Progenitor cell of endocrine pancreas (in vitro differentiated cells): ENCODE measurements at places on chromosomes 13 and 19.

- DNase-seq: no peak
Observed at GRCh38 chr19:44587963-44588770, 25.2 kb upstream of the IGSF23 start.

DNA sequence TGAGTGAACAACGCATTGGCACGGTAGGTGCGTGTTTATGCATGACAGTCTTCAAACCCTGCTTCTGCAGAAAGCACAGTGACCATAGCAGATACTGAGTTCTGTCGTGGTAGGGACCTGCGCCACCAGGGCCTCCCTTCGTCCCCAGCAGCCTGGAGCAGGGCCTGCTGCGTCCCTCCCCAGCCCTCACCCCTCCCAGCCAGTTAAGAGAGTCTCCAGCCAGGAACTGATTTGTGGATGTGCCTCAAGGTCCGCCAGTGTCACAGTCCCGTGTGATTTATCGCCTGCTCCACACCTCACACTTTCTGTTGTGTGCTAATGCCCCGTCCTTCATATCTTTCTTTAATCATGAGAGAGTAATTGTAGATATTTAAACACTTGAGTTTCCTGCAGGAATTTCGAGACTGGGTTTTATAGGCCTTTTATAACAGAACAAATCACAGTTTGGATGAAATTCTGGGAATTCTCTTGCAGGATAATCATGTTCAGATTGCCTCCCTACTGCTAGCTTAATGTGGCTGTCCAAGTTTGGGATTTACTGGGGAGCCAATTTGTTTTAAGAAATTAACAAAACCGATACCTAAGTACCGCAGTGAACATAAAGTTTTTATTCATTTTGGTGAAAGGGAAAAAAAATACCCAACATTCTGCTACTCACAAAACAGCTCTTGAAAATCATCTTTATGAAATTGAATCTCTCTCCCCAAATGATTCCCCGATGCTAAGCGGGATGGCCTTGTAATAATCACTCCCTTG is 438.6 kb downstream of the TSHZ3 start:
- no peak for DNase-seq

DNA sequence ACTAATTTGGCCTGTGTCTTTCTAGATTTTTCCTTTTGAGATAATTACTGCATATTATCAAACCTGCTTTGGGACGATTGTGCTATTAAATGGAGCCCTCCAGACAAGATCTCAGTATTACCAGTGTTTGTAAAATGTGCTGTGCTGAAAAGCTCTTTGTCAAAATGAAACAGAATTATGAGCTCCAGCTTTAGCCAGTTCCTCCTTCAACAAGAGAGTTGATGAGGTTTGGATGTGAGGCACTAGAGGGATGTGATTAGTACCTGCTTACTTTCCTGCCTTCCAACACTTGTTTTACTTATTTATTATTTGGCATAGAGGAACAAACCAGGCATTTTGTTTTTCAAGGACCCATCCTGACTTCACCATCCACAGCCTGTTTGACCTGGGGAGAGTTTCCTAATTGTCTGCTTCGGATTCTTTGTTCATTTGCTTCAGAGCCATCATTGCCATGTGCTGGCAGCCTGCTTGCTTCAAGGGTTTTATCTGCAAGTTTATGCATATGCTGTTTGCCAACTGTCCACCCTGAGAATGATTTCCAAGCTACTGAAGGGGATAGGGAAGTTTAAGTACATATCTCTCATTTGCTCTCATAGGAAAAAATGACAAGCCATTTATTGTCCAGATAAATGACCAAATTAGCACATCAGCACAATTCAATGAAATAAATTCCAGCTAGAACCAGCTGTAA is 32.9 kb upstream of the CPB2 start:
- DNase-seq: no peak

GRCh38 chr19:22332924-22333323 is 46.7 kb downstream of the ZNF729 start:
- no peak for DNase-seq

DNA sequence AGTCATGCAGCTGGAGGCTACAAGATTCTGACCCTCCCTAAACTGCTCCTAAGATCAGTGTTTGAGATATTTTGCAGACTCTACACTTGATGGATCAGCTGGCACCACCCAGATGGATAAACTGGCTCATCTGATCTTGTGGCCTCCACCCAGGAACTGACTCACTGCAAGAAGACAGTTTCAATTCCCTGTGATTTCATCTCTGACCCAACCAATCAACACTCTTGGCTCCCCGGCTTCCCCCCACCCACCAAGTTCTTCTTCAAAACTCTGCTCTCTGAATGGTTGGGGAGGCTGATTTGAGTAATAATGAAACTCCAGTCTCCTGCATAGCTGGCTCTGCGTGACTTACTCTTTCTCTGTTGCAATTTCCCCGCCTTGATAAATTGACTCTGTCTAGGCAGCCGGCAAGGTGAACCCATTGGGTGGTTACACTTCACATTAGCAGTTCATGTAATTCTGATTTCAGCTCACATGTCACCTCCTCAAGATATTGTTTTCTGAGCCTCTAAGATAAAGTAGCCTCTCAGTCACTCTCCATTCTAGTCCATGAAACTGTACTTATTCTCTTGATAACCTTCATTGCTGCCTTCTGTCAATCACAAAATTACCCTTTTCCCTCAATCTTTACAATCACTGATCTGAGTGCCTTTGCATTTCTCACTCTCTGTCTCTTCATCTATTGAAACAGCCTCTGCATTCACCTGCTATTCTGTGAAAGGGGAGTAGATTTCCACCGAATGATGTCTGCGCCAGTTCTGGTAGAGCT is 9.9 kb upstream of the FPR3 start:
- DNase-seq: no peak

GRCh38 chr13:26498656-26499601 is 58.6 kb upstream of the WASF3 start:
- DNase-seq: no peak

GRCh38 chr13:73696713-73697112 is 437.5 kb downstream of the KLF12 start:
- DNase-seq: no peak

DNA sequence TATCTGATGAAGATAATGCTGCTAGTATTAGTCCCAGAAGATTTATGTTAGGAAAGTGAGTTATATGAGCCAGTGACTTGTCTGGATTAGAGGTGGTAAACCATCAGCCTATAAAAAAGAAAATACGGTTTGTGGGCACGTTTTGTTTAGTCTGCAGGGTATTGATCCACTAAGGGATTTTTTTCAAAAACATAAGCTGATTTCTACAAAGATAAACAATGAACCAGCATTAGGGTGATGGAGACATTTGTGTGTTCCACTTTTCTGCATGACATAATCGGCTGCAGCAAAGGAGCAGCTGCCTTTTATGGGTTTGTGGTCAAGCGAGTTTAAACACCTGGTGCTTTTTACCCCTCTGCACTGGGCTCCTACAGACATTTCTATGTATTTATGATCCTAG is 836.4 kb upstream of the GPC6 start:
- DNase-seq: no peak

- no peak for DNase-seq
Observed at GRCh38 chr19:45954156-45954555, 19.5 kb downstream of the NOVA2 start.

DNA sequence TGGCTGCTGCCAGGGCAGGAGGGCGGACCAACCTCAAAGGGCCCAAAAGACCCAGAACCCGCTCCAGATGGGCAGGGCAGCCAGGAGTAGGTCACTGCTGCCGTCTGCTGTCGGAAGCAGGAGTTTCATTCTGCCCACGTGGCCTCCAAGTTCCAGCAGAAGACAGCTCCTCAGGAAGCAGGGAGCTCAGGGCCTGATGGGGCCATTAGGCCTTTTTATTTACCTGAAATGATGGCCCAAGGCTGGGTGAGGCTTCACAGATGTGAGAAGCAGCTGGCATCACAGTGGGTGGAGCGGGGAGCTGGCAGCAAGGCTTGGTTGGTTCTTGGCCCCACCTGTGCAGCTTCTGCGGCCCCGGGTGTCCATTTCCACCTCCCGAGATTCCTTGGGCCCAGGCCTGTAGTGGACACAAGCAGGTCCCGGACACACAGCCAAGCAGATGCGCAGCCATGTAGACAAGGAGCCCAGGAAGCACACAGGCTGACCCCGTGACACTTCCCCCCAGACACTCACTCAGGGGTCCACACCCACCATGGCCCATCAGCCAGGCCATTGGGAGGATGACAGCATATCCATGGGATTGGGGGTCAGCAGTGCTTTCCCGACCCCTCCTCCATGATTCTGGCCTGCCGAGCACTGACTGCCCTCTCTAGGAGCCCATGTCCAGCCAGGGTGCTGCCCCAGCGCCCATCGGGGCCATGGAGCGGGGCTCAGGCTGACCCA is 26.4 kb downstream of the C13orf46 start:
- no peak for DNase-seq

- DNase-seq: no peak
Observed at GRCh38 chr19:15123900-15124299, 16.7 kb downstream of the SYDE1 start.

DNA sequence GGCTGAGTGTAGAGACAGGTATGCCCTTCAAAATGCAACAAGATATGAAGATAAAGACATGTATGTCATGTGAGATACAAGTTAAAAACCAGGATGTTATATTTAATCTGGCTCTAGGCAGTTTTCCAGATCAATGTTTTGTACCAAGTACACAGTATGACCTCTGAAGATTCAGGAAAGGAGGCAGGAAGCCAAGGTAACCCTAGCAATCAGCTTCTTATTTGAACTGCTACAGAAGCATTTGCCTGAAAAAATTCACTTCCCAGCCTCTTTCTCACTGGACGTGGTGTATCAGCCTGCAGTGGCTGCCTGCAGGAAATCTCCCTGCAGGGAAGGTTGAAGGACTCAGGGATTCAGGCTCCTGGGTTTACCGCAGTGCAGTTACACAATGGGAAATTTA is 24.1 kb downstream of the OLFM4 start:
- DNase-seq: no peak

DNA sequence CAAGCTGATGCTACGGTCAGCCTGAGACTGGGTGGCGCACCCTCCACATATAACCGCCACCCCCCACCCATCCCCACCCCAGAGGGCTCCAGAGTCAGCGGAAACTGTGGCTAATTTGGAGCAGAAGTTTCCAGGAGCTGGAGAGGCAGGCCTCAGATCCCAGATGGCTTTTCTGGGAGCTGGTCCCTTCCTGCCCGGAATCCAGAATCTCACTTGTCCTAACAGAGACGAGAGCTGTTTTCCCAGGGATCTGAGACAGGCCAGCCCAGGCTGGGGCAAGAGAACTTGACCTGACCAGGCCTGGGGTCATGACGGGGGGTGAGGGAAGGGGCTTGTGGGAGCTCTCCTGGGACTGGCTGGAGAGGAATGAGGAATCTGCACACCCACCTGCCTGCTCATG is 6.5 kb downstream of the EPHX3 start:
- no peak for DNase-seq

DNA sequence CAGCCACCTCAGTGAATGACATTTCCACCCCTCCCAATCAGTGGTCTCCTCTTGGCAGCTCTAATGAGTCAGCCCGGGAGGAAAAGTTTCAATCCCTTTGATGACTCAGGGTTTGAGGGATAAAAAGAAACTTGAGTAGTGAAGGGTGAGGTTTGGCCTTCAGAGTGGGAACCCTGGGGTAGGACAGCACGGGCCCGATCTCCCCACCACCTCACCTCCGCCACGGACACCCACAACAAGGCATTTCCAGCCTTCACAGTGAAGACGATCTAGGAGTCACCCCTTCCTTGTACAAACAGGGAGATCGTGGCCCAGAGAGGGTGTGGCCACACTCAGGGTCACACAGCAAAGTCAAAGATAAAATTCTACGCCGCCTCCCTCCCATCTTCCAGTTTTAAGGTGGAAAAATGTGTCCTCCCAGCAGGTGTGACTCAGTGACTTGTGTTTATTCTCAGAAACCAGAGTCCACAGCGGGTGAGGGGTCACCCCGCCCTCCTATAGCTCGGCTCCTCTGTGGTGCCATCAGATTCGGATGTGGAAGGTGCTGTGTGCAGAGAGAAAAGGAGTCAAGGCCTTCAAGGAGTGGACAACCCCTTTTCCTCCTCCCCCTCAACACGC is 12.3 kb downstream of the CIB3 start:
- DNase-seq: no peak

GRCh38 chr13:41061075-41061913 is at the start of gene WBP4:
Gene WBP4, plus strand, starts transcription at chr13:41061509. Its CDS starts 165 bp downstream, at chr13:41061674.
- DNase-seq: peak; percentile 90

DNA sequence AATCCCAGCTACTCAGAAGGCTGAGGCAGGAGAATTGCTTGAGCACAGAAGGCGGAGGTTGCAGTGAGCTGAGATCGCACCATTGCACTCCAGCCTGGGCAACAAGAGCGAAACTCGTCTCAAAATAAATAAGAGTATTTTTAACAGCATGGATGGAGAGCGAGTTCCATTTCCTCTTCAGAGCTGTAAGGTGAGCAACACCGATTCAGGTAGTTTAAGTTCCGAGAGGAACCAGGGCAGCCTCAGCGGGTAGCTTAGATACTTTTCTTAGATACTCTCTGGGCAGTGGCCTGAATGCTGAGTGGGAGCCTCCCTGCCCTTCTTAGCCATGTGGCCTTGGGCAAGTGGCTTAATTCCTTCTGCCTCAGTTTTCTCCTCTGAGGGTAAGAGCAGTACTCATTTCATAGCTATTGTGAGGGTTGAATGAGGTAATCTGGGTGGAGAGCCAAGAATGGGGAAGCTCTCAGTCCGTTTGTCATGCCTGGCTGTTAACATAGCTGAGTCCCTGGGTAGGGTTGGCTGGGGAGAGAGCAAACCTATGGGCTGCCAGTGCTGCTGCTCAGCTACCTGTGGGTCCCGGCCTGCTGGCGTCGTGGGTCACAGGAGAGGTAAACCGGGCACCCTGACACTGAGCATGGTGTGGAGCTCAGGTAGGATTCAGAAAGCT is 4.1 kb downstream of the ATP11A start:
- DNase-seq: no peak

DNA sequence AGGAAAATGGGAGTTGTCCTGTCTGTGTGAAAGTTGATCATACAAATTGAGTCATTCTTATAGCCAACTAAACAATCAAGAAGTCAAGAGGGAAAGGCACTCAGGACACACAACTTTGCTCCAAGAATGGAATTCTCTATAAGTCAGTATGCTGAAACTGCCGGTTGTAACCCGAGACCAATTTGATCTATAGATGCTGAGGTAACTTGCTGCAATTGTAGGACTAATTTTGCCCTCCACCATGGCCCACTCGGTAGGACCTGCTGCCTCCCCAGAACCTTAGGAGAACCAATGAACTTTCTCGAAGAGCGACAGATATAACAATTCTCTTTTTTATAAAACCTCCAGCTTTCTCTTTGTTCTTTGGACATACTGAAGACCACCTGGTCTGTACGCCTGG is 157.0 kb downstream of the RNF17 start:
- DNase-seq: no peak

- no peak for DNase-seq
Observed at GRCh38 chr19:2775556-2776430, 7.3 kb downstream of the SGTA start.

DNA sequence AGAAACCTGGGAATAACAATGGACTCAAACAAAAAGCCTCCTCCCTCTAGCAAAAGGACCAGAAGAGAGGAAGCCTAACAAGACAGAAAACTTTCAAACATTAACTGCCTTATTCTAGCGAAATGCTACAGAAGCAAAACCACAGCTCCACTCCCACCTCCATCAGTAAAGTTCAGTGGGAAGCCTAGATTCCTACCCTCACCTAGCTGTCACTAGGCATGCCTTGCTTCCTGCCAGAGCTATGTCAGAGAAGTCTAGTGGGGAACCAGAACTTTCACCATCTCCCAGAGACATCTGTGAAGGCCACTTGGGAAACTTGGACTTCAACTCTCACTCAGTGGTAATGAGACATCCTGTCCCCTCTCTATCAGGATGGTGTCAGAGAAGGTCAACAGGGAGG is 37.1 kb downstream of the DPY19L3 start:
- DNase-seq: no peak
